DMS79 (cell line): ENCODE measurements at places on chromosomes 2 and 18.
A peak's percentile ranks its signal among the peaks of the same experiment; 100 is the strongest.

GRCh38 chr18:56358608-56359280, 279.6 kb downstream of the TXNL1 start:
- no peak for DNase-seq

- no peak for DNase-seq
These were observed 9.1 kb upstream of the DYTN start for GRCh38 chr2:206727287-206727686.

DNA sequence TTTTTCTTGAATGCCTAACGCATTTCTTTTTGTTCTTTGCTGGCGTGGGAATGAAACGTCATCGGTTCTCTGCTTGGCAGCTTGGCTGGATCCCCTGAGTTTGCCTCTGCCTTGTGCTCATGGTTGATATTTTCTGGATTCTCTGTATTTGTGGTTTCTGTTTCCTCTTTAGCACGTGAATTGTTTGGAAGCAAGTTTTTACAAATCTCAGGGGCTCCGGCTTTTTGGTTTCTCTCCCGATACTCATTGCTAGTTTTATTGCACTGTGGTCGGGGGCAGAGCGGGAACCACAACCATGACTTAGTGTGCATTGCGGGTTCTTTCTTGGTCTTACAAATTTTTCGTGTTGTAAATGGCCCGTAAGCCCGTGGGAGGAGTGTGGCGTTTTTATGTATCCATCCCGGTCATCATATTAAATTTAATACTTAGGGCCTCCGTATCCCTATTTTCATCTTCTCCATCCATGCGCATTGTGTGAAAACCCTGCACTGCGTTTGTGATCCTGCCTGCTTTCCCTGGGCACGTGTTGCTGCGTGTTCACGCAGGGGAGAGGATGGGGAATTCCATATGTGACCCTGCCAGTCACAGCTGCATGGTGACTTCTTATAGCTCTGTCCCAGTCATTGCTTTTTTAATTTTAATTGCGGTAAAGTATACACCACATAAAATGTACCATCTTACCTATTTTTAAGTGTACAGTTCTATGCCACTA, 9.4 kb downstream of the RAMP1 start:
- DNase-seq = no peak

- no peak for DNase-seq
These were observed 628 bp upstream of the PTPN2 start for GRCh38 chr18:12884406-12885323.

DNA sequence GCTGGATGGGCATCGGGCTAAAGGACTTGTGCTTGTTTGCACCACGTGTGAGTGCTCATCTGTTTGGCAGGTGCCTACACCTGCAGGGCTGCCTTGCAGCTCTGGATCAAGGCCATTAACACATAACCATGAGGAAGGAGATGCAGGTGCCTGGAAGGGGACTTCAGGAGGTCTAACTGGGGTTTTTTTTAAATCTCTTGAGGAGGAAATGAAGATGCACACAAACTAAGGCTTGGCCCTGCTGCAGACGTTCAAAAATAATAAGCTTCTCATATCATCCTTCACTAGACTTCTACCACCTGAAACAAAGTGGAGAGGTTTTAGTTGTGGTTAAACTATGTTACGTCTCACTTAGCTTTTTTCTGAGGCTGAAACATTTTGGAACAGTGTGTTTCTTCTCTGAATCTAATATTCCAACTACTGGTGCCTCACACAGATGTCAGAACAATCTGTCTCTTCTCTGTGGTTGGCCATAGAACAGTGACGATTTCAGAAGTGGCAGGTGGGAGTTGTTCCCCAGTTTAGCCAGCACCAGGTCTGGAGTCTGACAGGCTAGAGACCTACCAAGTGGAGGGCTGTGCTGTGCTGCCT, 36.5 kb downstream of the BCL2L11 start:
- peak; percentile 74 for DNase-seq

DNA sequence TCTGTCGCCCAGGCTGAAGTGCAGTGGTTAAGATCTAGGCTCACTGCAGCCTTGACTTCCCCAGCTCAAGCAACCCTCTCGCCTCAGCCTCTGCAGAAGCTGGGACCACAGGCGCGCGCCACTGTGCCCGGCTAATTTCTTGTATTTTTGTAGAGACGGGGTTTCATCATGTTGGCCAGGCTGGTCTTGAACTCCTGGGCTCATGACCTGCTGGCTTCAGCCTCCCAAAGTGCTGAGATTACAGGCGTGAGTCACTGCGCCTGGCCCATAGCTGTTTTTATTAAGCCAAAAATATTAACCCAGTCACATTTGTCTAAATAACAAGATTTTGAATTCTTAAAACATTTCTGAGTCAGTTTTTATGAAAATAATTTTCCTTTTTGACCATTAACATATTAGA, 6.3 kb upstream of the SFT2D3 start:
- no peak for DNase-seq

GRCh38 chr18:69636529-69637301, 236.0 kb downstream of the DOK6 start:
- DNase-seq = no peak

GRCh38 chr2:31997653-31998052, 13.2 kb downstream of the MEMO1 start:
- DNase-seq = no peak
